ENCODE measurements at places on chromosomes 3 and 15.
A peak's percentile ranks its signal among the peaks of the same experiment; 100 is the strongest.

GRCh38 chr3:8490079-8490552 lies 11.5 kb upstream of the LMCD1 start:
- DNase-seq = no peak

DNA sequence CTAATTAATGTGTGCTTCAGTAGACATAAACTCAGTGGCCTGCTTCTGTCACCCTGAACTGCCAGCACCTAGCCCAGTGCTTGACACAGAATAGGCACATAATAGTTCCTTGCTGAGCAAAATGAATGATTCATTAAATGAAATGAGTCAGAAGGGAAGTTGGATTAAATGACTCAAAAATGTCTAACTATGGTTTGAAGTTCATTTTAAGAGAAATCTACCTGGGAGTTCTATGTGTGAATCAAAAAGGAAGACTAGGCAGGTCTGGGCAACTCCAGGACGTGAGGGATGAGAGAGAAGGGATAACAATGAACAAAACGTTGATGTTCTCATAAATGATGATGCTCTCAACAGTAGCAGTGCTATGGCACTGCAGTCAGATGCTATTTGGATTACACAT lies 175.0 kb downstream of the CFAP20DC start:
- no peak for DNase-seq

DNA sequence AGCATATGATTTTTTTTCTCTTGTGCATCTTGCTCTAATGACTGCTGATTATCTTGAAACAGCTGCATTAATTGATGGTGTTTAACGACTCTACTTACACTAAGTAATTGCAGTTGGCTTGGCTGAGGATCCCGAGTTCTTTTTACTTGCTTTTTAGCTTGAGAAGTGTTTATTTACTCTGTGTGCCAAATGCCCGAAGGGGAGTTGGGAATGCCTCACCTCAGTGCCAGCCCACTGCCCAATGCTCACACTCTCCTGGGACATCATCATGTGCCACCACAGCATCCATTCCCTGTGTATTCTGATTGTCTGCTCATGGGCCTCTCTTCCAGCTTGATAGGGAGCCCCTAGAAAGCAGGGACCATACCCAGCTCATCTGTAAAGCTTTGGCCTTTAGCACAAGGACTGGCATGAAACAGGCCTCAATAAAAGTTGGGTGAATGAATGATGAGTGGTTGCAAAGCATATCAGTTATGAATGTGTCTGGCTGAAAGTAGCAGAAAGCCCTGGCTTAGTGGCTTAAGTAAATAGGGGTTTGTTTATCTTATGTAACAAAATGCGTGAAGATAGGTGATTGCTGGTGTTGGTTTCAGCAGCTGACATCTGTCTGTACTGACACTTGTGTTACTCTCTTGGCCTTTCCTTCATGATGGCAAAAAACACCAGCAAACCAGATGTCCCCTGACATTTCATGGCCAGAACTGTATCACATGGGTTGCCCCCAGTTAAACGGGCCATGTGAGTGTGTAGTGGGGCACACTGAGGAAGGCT lies 8.1 kb downstream of the PXYLP1 start:
- no peak for DNase-seq

DNA sequence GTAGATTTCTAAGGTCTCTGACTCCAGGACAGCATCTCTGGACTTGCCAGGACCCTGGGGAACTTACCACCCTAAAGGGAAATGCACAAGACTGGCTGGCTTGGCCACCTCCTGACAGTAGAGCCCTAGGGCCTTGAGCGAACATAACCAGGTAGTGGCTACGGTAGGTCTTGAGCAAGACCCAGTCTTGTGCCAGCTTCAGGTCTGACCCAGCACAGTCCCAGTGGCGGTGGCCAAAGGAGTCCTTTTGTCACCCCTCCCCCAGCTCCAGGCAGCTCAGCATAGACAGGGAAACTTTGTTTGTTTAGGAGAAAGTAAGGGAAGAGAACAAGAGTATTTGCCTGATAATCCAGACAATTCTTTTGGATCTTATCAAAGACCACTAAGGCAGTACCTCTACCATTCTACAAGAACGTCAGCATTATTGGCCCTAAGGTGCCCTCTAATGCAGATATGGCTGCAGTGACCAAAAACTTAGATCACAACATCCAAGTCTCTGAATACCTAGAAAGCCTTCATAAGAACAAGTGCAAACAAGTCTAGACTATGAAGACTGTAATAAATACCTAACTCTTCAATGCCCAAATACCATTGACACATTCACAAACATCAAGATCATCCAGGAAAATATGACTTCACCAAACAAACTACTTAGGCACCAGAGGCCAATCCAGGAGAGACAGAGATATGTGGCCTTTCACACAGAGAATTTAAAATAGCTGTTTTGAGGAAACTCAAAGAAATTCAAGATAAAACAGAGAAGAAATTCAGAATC lies 38.7 kb upstream of the FBN1 start:
- DNase-seq = no peak

- no peak for DNase-seq
Observed at GRCh38 chr15:88131937-88132336, 124.6 kb downstream of the NTRK3 start.

- no peak for DNase-seq
Observed at GRCh38 chr3:43214616-43215015, 71.7 kb upstream of the SNRK start.

- no peak for DNase-seq
Observed at GRCh38 chr3:190381441-190381840, 6.5 kb upstream of the CLDN16 start.

DNA sequence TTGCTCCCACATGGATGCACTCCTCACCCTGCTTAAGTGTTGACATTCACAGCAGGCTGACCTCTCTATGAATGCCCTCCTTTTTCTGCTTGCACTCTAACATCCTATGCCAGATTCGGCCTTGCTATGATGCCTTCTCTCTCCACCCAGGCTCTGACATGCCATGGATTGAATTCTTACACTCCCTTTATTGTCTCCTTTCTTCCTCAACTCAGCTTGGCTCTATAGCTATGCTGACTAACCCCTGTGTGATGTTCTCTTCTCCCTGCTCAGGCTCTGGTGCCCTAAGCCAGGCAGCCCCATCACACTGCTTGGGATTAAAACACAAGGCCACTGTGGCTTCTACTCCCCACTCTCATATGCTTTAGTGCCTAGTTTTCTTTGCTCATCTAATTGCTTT lies 563.7 kb downstream of the NSUN3 start:
- DNase-seq = no peak

DNA sequence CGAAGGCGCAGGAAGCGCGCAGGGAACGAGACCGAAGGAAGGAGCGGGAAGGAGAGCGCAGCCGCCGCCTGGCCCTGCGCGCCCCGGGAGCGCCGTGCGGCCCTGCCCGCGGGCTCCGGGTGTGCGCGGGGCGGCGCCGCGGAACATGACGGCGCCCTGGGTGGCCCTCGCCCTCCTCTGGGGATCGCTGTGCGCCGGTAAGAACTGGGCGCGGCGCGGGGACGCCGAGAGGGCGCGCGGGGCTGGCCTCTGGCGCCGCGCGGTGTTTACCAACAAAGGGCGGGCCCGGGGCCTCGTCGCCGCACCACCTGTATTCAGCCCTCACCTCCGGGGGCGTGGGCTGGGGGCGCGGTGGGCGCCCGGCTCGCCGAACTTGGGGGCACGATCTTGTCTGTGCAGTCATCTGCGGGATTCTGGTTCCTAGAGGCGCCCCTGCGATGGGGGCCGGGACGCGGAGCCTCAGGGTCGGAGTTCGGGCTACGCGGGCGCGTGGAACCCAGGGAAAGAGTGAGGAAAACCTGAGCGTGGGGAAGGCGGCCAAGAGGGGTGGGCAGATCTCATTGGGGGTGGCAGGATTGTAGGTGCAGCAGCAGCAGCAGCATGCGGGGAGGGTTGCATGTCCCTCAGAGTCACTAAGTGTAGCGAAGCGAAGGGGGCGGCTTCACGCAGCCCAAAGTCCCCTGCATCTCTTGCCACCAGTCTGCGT lies 641 bp downstream of the ACVR2B start:
- DNase-seq = peak; percentile 42

DNA sequence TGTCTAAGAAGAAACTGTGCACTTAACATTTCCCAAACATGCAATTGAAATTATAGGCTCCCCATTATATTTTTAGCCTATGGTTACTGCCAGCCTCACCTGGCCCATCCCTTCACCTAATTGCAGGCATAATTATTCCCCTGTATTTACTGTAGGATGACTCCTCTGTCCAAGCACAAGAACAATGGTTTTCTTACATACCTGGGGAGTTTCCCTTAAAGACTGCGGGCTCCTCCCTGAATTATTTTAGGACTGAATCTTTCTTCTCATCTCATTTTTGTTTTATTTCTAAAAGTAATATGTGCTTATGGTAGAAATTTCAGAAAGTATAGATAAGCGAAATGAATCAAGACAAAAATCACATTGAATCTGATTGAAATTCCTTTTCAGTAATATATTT lies 11.4 kb downstream of the TM4SF1 start:
- no peak for DNase-seq

- no peak for DNase-seq
Observed at GRCh38 chr3:38107911-38108648, 28.8 kb downstream of the ACAA1 start.

GRCh38 chr15:83571820-83572707 lies 81.9 kb upstream of the ADAMTSL3 start:
- no peak for DNase-seq
